MV-4-11 (cell line): ENCODE measurements at places on chromosomes 5 and 9.

- no peak for DNase-seq
These were observed 52.1 kb upstream of the AFAP1L1 start for GRCh38 chr5:149219584-149219983.

- DNase-seq, result no peak
These were observed 101.9 kb upstream of the EFNA5 start for GRCh38 chr5:107772418-107773310.

- no peak for DNase-seq
These were observed 7.8 kb upstream of the BOD1 start for GRCh38 chr5:173624282-173624681.

DNA sequence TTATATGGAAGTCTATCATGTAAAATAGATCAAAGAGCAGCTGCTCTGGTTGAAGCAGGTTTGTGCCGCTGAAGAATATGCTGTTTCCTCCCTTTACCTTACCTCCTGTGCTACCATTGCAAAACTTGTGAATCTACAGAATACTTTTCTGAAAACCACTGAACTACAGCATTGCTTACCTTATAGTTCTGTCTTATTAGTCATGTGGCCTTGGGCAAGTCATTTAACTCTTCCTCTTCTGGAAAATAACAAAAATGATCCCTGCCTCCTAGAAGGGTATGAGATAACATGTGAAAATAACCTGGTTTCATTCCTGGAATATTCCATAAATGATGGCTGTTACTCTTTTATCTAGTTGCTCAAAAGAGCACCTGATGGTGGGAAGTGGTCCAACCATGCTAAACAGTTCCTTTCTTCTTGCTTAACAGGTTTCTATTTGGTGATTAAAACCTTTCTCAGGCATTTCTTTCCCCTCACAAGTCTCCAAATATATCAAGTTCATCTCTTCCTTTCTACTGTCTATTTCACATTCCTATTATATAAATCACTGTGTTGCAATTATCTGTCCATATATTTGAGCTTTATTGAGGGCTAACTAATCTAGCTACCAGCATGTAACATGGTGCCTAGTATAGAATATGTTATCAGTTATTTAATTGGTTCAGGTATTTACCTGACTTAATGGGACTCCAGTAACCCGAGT, 15.0 kb downstream of the TRIM32 start:
- no peak for DNase-seq

DNA sequence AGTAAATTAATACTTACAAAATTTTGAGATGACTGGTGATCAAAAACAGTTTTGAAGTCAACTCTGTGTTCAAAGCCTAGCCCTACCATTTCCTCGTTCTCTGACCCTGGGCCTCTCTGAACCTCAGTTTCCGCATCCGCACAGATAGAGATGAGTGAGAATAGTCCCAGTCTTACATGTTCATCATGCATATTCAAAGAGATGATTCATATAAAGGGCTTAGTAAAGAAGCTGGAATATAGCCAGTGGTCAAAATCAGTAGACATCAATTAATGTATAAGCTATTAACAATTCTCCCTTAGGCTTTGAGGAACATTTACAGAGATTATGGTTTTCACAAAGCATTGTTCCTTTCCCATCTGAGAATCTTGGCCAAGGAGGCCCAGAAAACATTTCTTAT, 250.6 kb downstream of the SPOCK1 start:
- DNase-seq, result no peak

GRCh38 chr9:2634153-2634552, 12.6 kb downstream of the VLDLR start:
- no peak for DNase-seq

- no peak for DNase-seq
These were observed 5.1 kb downstream of the TYRP1 start for GRCh38 chr9:12698266-12698665.

DNA sequence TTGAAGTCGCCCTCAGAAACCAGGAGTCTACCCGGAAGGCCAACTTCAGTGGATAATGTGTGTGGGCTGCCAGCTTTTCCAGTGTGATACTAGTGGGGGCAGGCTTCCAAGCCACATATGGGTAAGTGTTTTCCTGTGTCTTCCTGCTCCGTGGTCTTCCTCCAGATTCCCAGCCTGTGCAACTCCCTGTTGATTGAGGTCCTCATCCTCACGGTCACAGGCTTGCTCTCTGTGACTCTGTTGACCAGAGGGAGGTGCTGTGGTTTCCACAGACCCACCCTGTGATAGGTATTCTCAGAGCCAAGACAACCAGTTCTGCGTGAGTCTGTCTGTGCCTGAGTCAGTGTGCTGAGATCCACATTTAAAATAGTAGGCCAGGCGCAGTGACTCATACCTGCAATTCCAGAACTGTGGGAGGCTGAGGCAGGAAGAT, 388.0 kb upstream of the IRX2 start:
- no peak for DNase-seq

DNA sequence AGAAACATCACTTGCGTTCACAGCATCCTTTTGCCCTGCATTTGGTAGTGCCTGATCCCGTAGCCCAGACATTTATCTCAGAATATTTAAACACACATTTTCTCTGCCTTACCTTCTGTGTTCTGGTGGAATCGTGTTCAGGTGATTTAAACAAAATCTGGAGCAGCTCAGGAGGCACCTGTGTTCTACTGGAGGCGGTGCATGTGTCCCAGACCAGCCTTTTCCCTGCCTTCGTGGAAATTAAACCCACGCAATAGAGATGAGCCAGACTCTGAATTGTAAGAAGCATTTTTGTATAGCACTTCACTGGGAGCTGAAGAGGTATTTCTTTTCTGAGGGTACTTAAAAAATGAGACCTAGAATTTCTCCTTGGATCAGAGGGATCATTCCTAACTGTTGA, 212.5 kb downstream of the MAST4 start:
- no peak for DNase-seq

GRCh38 chr5:33588654-33589372, 148.0 kb downstream of the TARS1 start:
- DNase-seq, result no peak

GRCh38 chr9:132937463-132937901, 6.9 kb downstream of the TSC1 start:
- DNase-seq, result no peak

- DNase-seq, result peak; percentile 59
These were observed 9.9 kb upstream of the CD180 start for GRCh38 chr5:67206461-67206860.

GRCh38 chr9:136666372-136667213, 3.9 kb downstream of the EGFL7 start:
- no peak for DNase-seq

- DNase-seq, result no peak
These were observed 277.3 kb downstream of the FSTL4 start for GRCh38 chr5:133334796-133335639.

GRCh38 chr5:39755986-39756385, 331.2 kb upstream of the DAB2 start:
- no peak for DNase-seq

GRCh38 chr5:88675168-88675707, 207.7 kb downstream of the MEF2C start:
- DNase-seq, result no peak

DNA sequence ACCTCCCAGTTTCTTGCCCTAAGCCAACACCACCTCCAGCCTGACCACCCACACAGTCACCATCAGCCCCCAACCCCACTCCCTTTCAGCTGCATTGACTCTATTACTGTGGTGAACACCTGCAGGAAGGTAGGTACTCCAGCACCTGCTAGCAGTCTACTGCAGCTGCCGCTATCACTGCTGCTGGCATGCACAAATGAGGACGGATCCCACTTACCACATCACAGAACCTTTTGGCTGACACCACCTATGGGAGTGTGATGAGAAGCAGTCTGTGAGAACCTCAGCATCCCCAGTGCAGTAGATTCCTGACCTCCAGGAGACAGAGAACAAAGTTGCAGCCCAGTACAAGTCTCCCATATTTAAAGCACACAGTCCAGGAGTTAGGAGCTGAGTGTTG, 71.9 kb downstream of the ANXA1 start:
- DNase-seq, result no peak

DNA sequence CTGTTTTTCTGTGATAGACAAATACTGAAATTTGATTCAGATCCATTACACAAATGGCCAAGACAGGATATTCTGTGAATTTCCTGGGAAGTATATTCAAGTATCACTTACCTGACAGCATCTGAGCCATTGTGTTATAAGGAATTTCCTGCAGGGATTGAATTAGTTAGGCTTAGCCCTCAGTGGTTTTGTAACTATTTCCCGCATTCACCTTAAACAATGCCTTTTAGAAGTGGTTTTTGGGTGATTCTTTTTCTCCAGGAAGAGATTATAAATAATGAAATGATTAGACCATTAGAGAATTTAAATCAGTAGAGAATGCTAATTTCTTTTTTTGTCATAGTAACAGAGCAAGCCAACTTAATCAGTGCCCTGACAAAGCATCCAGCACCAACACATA, 30.6 kb downstream of the ITGA1 start:
- no peak for DNase-seq

- DNase-seq, result no peak
These were observed 22.7 kb downstream of the TERT start for GRCh38 chr5:1272201-1272600.

DNA sequence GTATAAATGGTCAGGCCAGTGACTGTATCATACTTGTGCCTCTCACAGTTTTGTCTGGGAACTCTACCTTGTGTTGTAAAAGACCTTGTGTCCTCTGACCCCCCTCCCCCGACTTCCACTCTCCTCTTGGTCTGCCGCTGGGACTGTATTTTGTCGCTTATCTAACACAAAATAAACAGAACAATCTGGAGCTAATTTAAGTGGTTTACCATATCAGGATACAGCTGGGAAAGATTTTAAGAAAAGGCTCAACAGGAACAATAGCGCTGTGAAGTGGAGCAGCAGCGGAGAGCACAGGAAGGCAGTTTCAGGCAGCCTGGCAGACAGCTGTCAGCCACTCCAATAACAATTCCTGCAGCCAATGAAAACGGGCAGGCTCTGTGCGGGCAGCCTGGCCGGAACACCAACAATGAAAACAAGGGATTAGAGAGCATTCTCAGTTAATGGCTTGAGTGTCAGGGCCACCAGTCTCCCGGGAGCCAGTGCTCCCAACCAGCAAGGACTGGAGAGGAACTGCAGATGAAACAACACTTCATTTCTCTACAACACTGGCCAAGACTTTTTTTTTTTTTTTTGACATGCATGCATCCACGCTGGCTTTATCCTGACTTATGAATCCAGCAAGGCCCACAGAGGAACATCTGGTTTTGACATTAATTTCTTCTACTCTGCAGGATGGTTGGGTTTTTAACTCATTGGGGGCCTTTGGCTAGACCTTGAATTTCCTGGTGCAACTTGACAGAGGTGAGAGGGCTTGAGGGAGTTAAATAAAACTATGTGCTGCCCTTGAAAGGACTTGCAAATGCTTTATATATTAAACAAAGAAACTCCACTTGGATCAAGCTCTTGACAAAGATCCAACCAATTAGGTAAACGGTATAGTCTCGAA, 76.7 kb downstream of the ARSB start:
- DNase-seq, result peak; percentile 78

DNA sequence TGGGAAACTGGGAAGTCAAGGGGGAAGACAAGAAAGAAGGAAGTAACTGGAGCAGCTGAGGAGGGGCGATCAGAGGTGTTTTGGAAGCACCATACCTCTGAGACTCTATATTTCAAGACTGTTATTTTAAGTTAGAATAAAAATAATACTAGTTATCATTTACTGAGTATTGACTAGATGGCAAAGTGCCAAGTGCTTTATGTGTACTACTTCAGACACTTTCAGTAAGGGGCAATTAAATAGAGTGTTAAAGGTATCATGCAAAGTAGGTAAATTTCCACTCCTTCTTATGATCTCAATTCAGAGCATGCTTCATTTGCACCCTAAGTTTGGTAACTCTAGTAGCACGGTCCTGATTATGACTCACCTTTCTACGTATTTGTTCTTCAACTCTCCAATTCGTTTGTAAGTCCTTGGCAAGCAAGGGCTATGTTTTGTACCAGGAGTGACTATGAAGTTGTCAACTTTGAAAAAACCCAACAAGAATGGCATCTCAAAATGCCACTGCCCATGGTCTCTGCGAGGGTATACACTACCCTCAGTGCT, 152.4 kb upstream of the RAPGEF1 start:
- DNase-seq, result no peak

GRCh38 chr5:177599731-177600507, at the start of gene B4GALT7:
Gene B4GALT7 (plus strand): TSS chr5:177600132. CDS start chr5:177600211, 79 bp downstream.
- peak; percentile 81 for DNase-seq

- no peak for DNase-seq
These were observed 14.9 kb downstream of the PFDN1 start for GRCh38 chr5:140287801-140288521.

DNA sequence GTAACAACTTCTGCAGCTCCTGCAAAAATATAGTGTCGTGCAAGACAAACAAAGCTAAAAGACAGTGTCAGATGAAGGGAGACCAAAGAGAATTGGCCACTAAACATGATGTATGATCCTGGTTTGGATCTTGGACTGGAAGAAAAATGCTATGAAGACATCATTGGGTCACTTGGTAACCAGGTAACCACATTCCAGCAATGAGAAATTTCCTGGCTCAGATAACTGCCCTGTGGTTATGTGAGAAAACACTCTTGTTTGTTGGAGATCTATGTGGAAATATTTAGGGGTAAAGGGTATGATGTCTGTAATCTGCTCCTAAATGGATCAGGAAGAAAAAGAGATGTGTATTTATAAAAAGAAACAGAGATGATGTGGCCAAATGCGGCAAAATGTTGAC, 45.5 kb upstream of the ANKRD33B start:
- DNase-seq, result no peak

DNA sequence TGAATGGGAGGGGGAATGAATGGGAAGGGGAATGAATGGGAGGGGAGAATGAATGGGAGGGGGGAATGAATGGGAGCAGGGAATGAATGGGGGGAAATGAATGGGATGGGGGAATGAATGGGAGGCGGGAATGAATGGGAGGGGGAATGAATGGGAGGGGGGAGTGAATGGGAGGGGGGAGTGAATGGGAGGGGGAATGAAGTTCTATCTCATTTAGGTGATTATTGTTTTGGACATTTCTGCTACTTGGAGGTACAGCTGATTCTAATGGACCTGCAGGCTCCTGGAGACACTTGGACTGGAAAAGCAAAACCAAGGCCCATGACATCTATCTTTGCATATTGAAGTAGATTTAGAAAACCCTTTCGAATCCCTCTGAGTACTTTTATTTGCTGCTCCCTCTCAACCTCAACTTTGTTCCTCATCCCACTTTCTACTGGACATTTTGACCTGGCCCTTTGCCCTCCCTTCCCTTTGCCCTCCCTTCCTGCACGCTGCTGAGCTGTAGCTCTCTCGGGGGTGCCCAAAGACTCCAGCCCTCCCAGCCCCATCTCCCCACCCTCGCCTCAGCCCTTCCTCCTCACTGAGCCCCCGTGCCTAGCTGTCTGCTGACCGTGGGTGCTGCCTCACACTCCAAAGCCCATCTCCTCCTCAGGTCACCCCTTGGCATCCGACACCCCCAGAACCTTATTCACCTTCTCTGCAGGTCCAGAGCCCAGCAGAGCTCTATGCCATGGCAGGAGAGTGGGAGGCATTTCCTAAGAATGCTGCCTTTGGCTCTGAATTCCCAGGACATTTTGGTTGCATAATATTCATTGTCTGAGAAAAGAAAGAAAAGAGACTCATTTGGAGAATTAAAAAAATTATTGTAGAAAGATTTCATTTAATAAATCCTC, 19.9 kb upstream of the LPCAT1 start:
- no peak for DNase-seq

- DNase-seq, result no peak
These were observed 458.6 kb upstream of the PAPPA start for GRCh38 chr9:115694991-115695390.

GRCh38 chr5:76273206-76273885, 129.7 kb upstream of the IQGAP2 start:
- peak; percentile 28 for DNase-seq

GRCh38 chr9:95670122-95670521, 153.4 kb upstream of the PTCH1 start:
- DNase-seq, result no peak
